Activated CD4-positive, alpha-beta T cell treated with anti-CD3 and anti-CD28 coated beads, Interleukin-10, Interleukin-2, amounts not matched to agents 100 ng/mL and 50 ng/mL, durations not matched to agents 16 hours and 8 hours (primary cell): ENCODE measurements at places on chromosomes 2 and 18.

DNA sequence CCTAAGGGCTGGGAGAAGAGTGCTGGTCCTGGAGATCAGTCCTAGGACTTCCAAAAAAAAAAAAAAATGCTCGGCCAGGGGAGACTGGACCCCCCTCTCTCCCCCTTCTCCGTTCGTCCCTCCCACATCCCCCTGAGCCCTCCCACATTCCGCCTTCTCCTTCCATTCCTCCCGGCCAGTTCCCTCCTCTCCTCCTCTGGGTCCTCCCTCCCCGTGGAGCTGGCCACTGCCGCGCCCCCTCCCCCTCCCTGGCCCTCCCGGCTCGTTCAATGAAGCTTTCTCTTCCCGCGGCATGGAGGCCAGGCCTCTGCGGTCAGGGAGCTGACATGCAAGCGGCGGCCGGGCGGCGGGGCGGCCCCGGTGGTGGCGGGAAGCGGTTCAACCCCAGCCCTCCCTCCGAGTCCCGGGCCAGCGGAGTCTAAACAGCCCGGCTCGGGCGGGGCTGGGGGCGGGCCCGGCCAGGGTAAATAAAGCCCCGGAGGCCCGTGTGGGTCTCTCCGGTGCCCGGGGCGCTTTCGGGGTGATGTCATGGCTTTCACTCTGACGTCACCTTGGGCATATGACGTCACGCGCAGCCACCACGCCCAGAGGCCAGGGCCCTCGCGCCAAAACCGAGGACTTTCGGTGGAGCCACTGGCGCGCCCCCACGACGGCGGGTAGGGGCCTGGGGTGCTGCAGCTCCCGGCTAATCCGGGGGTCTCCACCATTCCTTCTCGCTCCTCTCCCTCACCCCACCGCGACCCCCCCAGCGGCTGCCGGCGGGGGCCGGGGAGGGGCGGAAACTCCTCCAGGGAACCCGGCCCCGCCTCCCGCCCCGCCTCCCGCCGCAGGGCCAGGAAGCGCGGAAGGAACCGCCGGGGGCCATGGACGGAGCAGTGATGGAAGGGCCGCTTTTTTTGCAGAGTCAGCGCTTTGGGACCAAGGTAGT, at the start of the genes DOK1 and LOXL3:
Gene DOK1, plus strand, starts transcription at position 829 of the 928 bp plus-strand sequence. Its CDS starts 35 bp downstream, at position 864.
Gene LOXL3, minus strand, starts transcription at position 51 of the 928 bp plus-strand sequence. CDS start 1,308 bp downstream, outside the sequence.
- DNase-seq, result peak; percentile 90

GRCh38 chr2:147172493-147173188, 672.2 kb upstream of the ACVR2A start:
- no peak for DNase-seq

DNA sequence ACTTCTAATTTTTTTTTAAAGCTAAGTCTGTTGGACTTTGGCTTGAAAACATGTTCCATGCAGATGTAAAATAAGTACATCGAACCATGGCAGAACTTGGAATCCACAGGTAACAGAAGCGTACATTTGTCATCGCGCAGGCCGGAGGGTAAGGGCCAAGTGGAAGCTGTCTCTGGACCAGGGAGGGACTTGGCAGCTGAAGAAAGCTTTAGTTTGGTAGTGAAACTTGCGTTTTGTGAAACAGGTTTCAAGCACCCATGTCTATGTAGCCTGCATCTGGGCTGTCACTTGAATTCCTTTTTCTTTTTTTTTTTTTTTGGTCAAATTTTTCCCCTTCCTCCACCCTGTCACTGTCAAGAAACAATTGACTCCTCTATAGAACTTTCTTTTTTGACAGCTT, 20.4 kb downstream of the GRHL1 start:
- DNase-seq, result no peak

DNA sequence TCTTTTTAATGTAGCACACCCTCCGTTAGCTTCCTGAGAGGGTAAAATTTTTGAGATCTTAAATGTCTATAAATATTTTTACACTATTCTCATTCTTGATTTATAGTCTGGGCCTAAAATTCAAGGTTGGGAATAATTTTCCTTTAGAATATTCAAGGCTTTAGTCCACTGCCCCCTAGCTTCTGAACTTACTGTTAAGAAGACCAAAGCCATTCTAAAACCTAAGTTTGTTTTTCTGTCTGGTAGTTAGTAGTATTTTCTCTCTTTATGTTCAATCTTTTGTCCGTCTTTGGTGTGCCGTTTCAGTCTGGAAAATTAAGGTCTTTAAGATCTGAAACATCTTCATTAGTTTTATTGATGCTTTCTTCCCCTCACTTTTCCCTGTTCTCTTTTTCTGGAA, 14.5 kb downstream of the OSBPL6 start:
- DNase-seq, result no peak

DNA sequence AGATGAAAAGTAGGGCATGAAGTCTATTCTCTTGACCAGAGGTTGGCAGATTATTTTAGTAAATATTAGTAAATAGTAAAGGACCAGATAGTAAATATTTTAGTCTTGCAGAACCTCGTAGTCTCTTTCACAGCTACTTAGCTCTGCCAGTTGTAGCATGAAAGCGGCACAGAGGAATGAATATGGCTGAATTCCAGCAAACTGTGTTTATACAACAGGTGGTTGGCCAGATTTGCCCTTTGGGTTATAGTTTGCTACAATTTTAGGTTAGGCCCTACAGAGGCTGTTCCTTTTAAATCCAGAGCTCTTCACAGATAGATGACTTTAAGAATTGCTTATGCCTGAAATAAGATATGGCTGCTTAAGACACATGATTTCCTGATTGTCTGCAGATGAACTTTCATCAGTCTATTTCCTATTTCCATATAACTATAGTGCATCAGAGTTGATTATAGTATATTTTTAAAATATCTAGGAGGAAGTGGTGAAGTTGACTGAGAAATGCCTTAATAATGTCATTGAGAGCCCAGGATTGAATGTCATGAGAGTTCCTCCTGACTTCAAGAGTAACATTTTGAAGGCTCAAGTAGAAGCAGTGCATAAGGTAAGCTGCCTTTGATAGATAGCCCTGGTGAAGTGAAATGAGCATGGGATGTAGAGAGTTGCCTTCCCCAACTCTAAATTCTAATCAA, 80.5 kb downstream of the TMEM185B start:
- no peak for DNase-seq

- DNase-seq, result no peak
Measured at GRCh38 chr2:27992787-27993401, 102.4 kb downstream of the BABAM2 start.

DNA sequence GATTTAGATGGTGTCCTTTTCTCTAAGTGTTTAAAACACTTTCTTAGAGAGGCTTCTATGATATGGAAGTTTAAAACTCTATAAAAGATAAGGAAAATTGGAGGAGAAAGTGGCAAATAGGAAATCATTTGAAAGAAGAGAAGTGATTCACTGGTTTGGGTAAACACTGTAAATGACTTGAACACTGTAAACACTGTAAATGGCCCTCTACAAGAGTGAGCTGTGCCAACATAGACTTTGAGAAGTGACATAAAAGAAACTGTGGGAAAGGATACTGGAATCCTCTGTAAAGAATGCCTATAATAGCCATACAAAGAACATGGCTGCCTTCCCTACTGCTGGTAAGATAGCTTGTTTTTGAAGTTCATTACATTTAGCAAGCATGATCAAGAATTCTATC, 210.9 kb upstream of the SIX3 start:
- no peak for DNase-seq

DNA sequence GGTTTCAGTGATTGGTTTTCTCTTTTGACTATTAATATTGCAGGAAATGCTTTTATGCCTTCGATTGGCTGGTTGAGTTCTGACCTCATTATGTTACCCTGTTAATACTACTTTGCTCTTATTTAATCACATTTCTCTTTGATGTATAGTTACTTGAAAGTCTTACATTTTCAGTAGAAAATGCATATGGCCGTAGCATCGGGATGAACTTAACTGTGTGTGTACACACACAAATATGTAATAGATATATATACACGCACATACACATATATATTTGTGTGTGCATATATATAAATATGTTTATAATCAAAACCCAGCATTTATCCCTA, 1.6 kb downstream of the EPC2 start:
- no peak for DNase-seq

DNA sequence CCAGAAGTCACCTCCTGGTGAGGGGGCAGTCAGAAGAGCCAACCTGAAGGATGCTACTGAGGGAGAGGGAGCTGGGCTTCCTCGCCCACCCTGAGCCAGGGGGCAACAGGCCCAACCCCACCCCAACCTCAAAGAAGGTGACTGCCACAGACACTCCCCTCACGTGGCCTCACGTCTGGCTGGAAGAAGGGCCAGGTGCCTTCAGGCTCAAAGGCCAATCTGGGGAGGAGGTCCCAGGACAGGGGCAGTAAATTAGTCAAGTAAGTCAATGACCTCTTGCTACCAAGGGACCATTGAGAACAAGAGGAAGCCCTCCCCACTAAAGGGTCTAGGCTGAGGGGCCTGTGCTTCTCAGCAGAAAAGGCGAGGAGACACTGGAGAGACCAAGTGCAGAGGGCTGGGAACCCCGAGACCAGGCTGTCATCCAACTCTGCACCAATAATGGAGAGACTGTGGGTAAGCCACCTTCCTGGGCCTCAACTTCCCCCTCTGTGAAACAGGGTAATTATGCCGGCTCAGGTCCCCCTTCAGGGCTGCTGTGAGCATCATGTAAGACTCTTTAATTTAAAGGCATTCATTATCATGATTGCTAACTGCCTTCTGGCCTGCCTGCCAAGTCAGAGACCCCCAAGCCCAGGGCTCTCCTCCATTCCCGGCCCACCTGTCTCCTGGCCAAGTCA, 20.2 kb upstream of the TNS1 start:
- no peak for DNase-seq

GRCh38 chr2:230346465-230346864, 19.5 kb downstream of the SP140L start:
- DNase-seq, result no peak

DNA sequence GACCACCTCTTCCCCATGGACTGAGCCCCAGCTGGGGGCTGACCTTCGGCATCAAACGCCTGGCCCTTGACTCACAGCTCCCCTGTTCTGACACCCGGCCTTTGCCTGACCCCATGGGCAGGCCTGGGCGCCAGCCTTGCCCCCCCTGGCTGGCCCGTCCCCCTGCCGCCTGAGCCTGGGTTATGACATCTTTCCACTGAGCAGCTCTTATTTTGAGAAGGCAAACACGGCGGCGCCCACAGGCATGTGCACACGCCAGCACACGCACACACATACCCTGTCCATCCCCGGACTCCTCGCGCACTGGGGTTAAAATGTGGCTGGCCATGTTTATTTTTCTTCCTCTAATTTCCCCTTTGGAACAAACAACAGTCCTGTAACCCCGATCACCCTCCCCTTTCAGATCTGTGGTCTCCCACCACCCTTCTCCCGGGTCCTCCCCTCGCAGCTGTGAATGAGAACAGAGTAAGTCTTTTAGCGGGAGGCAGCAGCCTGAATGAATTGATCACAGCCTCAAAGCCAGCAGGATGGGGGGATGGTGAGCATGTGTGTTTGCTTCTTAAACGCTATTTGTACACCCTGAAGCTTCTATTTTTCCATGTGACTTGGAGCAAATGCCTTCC, 11.8 kb upstream of the ATOH8 start:
- DNase-seq, result no peak

DNA sequence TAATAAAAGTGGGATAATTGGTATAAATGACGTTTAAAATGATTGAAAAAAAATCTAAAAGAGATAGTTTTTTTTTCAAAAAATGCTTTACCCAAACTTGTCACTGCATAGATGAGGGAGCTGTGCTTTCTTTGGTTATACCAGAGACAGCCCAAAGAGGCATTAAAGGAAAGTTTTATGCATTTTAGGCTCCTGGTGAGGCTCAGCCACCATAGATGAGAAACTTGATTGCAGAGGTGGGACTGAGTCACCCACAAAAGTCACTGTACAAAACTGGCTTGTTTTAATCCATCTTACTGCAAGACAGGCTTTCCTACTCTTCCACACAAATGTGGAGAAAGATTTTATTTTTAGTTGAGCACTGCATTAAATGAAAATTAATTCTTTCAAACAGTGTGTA, 2.4 kb downstream of the SMYD1 start:
- no peak for DNase-seq

DNA sequence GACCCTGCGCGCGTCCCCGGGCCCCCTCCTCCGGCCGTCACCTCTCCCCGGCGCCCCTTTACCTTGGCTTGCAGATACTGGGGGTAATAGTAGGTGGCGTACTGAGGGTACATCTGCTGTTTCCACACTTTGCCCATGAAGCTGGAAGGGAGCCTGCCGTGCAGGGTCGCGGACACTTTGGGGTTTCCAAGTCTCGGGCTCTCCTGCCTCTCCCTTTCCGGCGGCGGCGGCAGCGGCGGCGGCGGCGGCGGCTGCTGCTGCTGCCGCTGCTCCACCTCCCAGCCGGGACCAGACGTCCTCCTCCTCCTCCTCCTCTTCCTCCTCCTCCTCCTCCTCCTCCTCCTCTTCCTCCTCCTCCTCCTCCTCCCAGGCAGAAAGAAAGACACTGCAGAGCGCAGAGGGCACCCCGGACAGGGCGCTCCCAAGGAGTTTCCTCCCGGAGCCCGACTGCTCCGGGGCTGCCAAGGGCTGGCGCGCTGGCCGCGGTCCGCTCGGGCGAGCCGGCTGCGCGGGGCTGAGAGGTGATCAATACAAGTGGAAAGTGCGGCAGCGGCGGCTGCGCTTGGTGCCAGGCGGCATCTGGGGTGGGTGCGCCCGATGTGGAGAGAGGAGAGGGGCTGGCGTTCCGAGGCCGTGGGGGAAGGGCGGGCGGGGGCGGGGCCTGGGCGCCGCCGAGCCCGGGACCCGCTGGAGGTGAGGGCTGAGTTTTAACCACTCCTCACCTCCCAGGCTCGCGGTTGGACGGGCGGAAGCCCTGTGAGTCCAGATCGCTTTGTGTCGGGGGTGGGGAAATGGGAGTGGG, at the start of gene RBMS1:
Gene RBMS1, minus strand, starts transcription at position 581 of the 802 bp plus-strand sequence. Its CDS starts 444 bp downstream, at position 137.
- DNase-seq, result peak; percentile 76

GRCh38 chr2:145199827-145200706, 680.1 kb upstream of the ZEB2 start:
- no peak for DNase-seq

DNA sequence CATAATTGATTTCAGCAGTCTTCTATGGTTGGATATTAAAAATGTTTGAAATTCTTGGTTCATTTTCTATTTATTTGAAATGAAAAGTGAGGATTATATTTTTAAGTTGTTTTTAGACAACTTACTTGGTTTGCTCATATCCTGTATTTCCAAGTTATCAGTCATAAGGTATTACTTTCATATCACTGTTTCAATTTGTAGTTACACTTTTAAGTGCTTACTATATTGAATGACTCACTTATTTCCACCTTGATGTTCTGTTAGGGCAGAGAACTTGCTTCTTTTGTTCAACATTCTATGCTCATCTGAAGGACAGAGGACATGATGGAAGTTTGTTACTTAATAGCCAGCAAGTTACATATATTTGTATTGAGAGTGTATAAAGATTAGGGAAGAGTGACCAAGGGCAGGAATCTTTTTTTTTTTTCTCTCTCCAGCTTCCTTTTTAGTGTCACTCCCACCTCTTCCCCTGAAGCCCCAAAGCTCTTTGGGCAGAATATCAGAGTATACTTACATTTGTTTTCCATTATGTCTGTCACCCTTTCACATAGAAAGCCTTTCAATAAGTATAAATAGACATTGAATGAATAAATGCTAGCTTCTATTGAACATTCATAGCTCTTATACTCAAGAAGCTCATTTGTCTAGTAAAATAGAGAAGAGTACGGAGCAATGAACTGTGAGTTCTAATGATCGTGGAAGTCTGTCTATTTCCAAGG, 28.1 kb downstream of the PIK3C3 start:
- peak; percentile 54 for DNase-seq

GRCh38 chr2:31141443-31142085, 3.3 kb upstream of the GALNT14 start:
- DNase-seq, result no peak
